ENCODE measurements at places on chromosomes 13 and 19.

GRCh38 chr19:54905803-54906511 lies at the start of gene NCR1:
Gene NCR1, plus strand, starts transcription at chr19:54906148. Its CDS starts 40 bp downstream, at chr19:54906188.
- peak; percentile 36 for DNase-seq

DNA sequence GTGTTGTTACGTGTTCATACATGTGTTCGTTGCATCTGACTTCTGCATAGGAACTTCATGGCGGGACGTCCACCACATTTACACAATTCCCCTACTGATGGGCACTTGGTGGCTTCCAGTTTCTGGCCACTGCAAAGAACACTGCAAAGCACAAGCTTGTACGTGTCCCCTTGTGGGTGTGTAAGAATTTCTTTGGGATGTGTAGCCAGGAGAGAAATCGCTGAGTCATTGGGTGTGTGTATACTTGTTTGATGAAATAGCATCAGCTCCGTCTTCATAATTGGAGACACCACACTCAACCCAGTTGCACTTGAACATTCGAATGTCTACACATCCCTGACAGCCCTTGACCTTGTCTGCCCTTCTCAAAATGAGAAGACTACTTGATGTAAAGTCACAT lies 19.2 kb downstream of the KLK5 start:
- no peak for DNase-seq

DNA sequence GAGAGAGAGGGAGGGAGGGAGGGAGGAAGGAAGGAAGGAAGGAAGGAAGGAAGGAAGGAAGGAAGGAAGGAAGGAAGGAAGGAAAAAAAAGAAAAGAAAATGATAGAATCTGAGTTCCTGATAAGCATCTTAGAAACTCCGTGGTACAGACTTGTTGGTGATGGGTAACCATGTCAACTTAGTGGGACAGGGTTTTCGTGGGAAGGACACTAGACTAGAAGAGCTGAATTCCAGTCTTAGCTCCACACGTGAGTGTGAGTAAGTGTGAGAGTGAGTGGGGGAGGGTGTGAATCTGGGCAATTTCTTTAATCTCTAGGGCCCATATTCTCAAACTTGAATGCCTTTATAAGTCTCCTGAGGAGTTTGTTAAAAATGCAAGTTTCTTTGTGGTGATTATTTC lies 35.0 kb downstream of the PABPC3 start:
- no peak for DNase-seq

GRCh38 chr13:107969546-107969945 lies 245.8 kb downstream of the LIG4 start:
- no peak for DNase-seq

- no peak for DNase-seq
These were observed 9.9 kb upstream of the PLA2G4C start for GRCh38 chr19:48120505-48120904.

- no peak for DNase-seq
These were observed 19.3 kb downstream of the ZSWIM4 start for GRCh38 chr19:13814550-13814949.

- DNase-seq: no peak
These were observed 25.1 kb downstream of the MAN2B1 start for GRCh38 chr19:12641456-12641855.

DNA sequence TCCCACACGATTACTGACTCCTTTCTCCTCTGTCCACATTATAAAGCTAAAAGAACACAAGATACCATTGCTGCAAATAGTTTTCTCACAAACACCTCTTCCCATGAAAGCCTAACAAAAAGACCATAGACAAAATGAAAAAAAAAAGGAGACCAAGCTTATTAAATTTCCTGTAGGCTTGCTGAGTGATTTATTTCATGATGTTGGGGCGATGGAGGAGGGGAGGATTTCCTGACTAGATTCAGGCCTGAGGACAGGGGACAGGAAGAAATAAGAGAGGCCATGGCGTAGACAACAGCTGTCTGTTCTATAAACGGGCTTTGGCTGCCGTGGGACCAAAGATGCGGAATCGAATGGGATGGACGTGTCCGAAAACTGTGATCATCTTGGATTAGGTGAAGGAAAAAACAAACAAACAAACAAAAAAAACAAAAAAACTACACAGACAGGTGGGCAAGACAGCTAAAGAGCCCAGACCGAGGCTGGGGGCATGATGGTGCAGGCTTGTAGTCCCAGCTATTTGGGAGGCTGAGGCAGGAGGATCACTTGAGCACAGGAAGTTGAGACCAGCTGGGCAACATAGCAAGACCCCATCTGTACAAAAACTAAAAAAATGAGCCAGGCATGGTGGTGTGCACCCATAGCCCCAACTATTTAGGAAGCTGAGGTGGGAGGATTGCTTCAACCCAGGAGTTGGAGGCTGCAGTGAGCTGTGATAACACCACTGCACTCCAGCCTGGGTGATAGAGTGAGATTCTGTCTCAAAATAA lies 5.3 kb downstream of the TMPRSS9 start:
- DNase-seq: no peak
